ENCODE measurements at places on chromosomes 3 and 15.
A peak's percentile ranks its signal among the peaks of the same experiment; 100 is the strongest.

DNA sequence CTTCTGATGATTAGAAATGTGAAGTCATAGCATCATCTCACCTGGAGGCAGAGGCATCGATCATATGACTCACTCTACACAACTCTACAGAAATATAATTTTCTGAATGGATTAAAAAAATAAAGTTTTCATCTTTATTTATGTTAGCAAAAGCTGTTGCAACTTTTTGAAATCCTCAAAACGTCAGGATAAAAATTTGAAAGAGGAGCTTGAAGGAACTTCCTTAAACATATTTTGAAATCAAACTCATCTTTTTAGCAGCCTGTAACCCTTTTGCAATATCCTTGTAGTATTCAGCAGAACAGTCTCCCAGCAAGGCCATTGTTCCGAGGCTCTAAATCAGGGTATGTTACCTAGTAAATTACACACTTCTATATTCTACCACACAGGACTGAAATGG is 985.4 kb downstream of the PLOD2 start:
- DNase-seq, result no peak

- peak; percentile 35 for DNase-seq
These were observed 31.0 kb downstream of the IDH2 start for GRCh38 chr15:90071220-90071807.

DNA sequence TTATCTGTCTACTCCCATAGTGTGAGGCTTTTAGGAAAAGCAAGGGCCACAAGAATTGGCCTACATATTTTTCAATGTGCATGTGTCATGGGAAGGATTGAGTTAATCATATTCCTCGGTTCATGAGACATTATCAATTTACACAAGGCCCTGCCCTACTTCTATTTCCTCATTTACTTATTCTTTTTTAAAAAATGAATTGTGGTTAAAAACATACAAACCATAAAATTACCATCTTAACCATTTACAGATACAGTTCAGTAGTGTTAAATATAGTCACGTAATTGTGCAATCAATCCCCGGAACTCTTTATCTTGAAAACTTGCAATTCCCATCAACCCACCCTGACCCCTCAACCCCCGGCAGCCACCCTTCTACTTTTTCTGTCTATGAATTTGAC is 284.0 kb upstream of the GADL1 start:
- DNase-seq, result no peak

DNA sequence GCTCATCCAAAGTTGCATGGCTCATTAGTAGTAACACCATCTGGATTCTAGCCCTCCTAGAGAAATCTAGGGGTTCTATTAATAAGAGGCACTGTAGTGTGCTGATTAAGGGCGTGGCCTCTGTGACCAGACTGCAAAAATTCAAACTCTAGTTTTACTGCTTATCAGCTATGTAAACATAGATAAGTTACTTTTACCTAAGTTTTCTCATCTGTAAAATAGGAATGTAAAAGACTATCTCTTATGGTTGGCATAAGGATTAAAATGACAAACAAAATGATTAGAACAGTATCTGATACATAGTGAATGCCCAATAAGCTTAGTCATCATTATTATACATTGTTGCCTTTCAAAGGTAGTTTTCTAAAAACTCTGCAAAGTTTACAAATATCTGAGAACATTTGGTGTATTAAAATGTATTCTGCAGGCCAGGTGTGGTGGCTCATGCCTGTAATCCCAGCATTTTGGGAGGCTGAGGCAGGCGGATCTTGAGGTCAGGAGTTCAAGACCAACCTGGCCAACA is 4.5 kb downstream of the PTX3 start:
- no peak for DNase-seq

DNA sequence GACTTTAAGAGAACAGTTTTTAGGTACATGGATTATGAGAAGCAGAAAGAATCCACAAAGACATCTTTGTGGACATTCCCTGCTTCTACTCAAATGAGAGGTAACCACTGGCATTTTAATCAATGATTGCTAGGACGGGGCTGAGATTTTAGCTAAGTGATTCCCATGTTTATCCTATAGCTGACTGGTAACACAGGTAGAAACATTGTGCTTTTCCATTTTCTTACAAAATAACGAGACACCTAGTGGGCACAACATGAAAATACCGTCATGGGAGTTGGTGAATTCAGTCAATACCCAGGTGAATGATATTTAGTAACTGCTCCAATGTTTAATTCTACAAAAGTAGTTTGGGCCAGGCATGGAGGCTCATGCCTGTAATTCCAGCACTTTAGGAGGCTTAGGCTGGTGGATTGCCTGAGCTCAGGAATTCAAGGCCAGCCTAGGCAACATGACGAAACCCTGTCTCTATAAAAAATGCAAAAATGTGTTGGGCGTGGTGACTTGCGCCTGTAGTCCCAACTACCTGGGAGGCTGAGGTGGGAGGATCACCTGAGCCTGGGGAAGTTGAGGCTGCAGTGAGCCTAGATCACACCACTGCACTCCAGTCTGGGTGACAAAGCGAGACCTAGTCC is 37.2 kb upstream of the DENND4A start:
- DNase-seq, result no peak

DNA sequence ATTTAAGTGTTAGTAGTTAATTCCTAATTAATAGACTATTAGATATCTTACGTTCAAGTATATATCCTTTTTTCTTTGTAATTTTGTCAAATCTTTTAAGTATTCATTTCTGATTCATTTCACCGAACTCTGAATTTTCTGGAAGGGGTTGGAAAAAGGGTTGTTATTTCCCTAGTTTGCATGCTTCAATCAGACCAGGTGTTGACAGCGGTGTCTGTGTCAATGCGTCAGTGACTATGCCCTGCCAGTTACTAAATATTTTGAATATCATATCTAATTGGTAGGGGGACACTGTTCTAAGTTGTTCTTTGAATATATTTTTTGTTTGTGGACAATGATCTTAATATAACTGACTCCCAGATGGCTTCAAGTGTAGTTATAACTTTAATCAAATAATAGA is 62.7 kb upstream of the TNFSF10 start:
- no peak for DNase-seq

- no peak for DNase-seq
These were observed 1.5 kb downstream of the CHST14 start for GRCh38 chr15:40472171-40472727.

GRCh38 chr3:127644641-127645370 is 15.8 kb downstream of the PODXL2 start:
- DNase-seq, result no peak

GRCh38 chr3:70779296-70779695 is 466.9 kb upstream of the MDFIC2 start:
- no peak for DNase-seq

DNA sequence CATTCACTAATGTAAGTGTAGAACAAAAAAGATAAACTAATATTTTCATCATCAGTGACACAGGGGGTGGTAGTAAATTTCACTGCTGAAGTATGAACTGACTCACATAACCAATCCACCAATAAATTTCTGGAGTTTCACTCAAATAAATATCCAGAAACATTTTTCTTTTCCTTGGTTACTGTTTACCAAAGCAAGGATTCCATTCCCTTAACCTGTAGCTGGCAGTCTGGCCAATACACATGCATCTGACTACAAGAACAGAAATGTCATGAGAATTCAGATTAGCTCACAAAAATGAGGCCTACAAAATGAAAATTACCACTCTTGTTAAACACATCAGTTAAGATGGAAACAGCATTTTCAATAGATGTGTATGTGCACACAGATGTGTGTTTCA is 80.3 kb downstream of the STAG1 start:
- no peak for DNase-seq

- DNase-seq, result no peak
These were observed 15.2 kb downstream of the IVD start for GRCh38 chr15:40420793-40421192.

GRCh38 chr3:174387736-174388135 is 471.4 kb upstream of the NAALADL2 start:
- DNase-seq, result no peak

GRCh38 chr3:25587526-25587925 is 77.2 kb downstream of the TOP2B start:
- DNase-seq, result no peak

GRCh38 chr3:56989169-56989976 is 71.1 kb upstream of the SPATA12 start:
- no peak for DNase-seq

- no peak for DNase-seq
These were observed 4.5 kb upstream of the SLCO2A1 start for GRCh38 chr3:134034005-134034785.

GRCh38 chr3:81788044-81788443 is 26.6 kb upstream of the GBE1 start:
- DNase-seq, result no peak

DNA sequence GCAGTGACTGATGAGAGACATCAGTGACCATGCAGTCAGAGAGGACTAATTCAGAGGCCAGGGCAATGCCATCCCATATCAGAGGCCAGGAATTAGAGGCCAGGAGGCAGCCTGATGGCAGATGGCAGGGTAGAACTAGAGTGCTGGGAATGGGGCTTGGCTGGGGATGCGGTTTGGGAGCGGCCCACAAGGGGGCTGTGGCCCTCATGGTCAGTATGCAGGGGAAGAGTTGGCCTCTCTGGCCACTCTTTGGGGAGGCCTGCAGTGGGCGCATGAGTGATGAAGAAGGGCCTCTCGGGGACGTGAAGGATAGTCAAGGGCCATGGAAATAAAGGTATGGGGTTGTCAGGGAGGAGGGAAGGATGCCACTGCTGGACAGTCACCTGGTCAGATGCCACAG is 101.7 kb downstream of the EEFSEC start:
- DNase-seq, result no peak

DNA sequence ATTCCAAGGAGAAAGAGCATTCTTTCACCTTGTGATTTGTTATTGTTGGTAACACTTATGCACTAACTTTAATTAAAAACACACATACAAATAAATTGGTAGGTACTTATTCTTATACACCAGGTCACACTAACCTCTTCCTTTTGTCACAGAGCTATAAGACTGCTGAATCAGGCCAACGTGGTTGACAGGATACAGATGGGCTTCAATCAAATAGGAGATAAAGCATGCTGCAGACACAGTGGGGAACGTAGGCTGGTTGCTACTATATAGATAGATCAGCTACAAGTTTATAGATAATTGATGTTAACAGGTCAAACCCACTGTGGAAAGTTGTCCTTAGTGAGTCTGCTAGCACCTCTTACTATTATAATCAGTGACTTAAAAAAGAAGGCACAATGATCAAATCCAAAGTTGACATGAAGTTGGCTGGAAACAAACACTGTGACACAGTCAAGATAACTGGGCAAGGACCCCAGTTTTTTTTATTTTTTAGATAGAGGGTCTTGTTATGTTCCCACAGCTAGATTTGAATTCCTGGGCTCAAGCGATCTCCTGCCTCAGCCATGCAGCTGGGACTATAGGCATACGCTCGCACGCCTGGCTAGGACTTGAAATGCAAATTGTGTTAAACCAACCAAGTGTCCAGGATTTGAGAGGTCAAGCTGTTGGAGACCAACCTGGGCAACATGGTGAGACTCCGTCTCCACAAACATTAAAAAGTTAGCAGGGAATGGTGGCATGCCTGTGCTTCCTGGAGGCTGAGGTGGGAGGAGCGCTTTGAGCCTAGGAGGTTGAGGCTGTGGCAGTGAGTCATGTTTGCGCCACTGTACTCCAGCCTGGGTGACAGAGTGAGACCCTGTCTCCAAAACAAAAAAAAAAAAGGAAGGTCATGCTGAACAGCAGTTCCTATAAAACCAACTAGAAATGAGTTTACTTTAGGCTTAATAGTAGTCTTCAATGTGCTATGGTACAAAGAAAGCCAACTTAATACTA is 97.9 kb upstream of the MEX3B start:
- no peak for DNase-seq

DNA sequence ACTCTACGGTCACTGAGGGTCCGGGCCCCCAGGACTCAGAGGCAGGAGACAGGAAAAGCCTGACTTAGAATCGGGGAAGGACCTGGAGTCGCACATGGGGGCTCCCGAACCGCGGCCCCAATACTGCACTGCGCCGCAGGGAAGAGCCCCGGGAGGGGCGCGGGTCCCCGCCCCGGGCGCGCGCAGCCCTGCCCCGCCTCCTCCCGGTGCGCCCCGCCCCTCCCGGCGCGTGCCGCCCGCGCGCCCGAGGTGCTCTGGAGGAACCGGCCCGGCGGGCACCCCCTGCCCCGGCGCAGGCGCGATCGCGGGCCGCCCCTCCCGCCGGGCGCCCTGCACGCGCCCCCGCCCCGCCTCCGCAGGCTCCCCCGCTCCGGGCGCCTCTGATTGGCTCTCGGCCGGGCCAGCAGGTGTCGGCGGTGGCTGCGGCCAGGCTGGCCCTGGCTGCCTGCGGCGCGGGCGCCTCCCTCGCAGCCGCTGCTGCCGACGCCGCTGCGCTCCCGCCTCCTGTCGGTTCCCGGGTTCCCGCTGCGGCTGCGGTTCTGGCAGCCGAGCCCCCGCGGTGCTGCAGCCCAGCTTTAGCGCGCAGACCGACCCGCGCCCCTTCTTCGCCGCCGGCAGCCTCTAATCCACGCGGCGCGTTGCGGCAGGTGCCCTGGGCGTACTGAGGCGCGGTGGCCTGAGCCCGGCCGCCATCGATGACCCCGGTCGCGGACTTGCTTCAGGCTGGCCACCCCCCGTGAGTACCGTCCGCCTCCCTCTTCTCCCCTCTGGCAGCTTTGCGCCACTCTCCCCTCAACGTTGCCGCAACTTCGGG is at the start of gene MYRIP:
Gene MYRIP, plus strand, starts transcription at position 429 of the 814 bp plus-strand sequence. CDS start 91,208 bp downstream, outside the sequence.
- no peak for DNase-seq

DNA sequence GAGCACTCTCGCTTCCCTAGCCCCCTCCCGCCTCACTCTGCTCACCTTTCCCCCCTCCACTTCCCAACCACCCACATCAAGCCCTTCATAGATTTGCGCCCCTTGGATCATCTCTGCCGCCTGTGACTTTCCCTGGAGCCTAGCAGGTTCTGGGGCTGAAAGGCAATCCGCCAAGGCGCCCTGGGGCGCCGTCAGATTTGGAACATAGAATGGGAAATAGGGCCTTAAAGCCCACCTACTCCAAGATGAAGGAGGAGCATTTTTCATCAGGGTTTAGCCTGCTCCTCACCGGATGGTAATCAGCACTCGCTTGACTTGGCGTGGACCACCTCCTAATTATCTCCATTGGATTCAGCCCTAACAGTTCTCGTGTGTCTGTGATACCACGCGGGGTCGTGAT is 1.3 kb downstream of the CPNE4 start:
- DNase-seq, result no peak

- no peak for DNase-seq
These were observed 75.6 kb downstream of the BFSP2 start for GRCh38 chr3:133475245-133476010.

GRCh38 chr3:128787256-128788253 is 61.6 kb downstream of the RAB7A start:
- no peak for DNase-seq

- no peak for DNase-seq
These were observed 80.1 kb downstream of the SRGAP3 start for GRCh38 chr3:9169326-9169725.

- DNase-seq, result no peak
These were observed 8.4 kb downstream of the ST6GAL1 start for GRCh38 chr3:186938716-186939115.

DNA sequence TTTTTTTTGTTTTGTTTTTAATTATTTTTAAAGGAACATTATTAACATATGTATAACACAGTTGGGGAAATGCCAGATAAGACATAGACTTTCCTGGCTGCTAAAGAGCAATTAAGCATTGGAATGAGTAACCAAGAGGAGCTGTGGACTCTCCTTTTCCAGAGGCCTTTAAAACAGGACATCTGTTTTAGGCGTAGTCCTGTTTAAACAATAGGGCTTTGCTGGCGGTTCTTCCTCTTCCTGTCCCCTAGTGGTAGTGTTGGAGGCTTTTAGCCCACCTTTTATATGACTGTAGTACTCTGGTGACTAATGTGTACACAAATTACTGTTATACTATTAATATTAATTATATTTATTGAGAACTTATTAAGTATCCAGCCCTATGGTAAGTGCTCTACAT is 81.9 kb downstream of the PPARG start:
- DNase-seq, result no peak

- no peak for DNase-seq
These were observed 35.1 kb downstream of the HGD start for GRCh38 chr3:120646771-120647432.

Data from H54 (cell line).